ENCODE measurements at places on chromosomes 13 and 19.

GRCh38 chr13:79908381-79908780 is 427.4 kb downstream of the NDFIP2 start:
- no peak for DNase-seq

- DNase-seq: no peak
Observed at GRCh38 chr19:10636304-10636972, 11.1 kb downstream of the SLC44A2 start.

DNA sequence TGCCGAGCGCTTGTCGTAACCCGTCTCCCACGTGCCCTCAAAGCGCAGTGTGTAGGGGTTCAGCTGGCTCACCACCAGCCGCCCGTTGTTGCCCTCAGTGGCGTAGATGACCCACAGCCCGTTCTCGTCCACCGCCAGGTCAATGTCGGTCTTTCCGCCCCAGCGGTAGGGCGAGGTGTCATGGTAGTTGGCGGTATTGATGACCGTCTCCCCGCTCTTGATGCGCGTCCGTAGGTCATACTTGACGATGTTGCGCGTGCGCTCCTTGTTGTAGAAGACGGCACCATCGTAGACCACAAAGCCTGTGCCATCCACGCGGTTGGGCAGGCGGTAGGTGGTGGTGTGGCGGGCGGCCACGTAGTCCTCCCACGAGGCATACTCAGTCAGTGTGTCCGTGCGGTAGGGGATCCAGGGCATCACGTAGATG is 26.5 kb upstream of the ASF1B start:
- DNase-seq: no peak

DNA sequence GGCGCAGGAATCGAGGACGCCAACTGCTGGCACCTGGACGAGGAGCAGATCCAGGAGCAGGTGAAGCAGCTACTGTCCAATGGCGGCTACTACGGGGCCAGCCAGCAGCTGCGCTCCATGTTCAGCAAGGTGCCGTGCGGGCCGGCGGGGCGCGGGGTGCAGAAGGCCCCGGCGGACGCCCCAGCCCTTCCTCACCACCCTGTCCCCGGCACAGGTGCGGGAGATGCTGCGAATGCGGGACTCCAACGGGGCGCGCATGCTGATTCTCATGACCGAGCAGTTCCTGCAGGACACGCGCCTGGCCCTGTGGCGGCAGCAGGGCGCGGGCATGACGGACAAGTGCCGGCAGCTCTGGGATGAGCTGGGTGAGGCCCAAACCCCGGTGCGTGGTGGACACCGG is 13.6 kb downstream of the ZSWIM4 start:
- no peak for DNase-seq

DNA sequence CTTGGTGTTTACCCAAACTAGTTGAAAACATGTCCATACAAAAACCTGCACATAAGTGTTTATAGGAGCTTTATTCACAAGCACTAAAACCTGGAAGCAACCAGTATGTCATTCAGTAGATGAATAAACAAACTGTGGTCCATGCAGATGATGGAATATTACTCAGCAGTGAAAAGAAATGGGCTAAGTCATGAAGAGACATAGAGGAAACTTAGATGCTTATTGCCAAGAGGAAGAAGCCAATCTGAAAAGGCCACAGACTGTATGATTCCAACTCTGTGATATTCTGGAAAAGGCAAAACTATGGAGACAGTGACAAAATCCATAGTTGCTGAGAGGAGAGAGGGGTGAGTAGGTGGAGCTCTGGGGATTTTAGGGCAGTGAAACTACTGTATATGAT is 38.8 kb upstream of the MCF2L start:
- no peak for DNase-seq

GRCh38 chr19:19026299-19026971 is 6.9 kb downstream of the SUGP2 start:
- DNase-seq: no peak

GRCh38 chr19:1648920-1649541 is 3.4 kb downstream of the TCF3 start:
- peak; percentile 54 for DNase-seq
